ENCODE measurements at places on chromosomes 2 and 18.

GRCh38 chr18:49251451-49251850 is 209.0 kb downstream of the DYM start:
- H3K27me3 ChIP-seq = no peaks in the 10 kb centered on the region
- no peaks in the 10 kb centered on the region for H3K36me3 ChIP-seq
- no peaks in the 10 kb centered on the region for H3K4me1 ChIP-seq

DNA sequence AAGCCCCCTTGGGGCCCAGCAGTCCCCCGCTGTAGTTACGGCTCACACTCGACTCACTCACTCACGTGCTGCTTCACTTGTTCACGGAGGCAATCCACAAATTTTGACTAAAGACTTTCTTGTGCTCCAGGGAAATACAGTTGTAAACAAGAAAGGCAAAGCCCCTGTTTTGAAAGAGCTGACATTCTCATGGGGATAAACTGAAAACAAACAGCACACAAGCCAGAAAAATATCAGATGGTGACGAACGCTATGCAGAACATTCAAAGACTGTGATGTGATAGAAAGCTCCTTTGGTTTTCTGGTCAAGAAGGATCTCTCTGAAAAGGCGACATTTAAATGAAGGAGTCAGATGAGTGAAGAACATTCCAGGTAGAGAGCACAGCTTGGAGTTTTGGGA is 385.3 kb upstream of the SMIM21 start:
- H3K4me3 ChIP-seq = no peak overlapping the region
- no peaks in the 10 kb centered on the region for H3K36me3 ChIP-seq
- no peaks in the 10 kb centered on the region for H3K27me3 ChIP-seq
- DNase-seq = no peak
- H3K4me1 ChIP-seq = no peaks in the 10 kb centered on the region
- no peak overlapping the region for H3K27ac ChIP-seq

GRCh38 chr2:172182624-172183023 is 79.9 kb upstream of the DLX2 start:
- H3K36me3 ChIP-seq = no peaks in the 10 kb centered on the region
- H3K4me3 ChIP-seq = no peak overlapping the region
- peaks cover 7% of the 10 kb centered on the region for H3K4me1 ChIP-seq
- H3K27me3 ChIP-seq = no peaks in the 10 kb centered on the region

DNA sequence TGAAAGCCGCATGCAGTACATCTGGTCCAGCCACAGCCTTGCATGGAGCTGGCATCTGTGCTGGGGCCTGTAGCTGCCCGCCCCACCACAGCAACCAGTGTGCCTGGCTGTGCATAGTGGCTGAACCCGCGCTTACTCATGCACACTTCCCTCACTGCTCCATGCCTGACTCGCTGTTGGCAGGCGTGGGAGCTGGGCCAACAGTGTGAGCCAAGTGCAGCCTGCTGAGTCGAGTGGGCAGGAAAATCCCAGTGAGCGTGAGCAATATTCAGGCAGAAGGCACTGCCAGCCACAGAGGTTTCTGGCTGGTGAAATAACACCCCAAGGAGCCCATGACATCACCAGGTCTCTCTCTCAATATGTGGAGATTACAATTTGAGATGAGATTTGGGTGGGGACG is 1674.1 kb upstream of the TMEFF2 start:
- H3K27ac ChIP-seq = no peak overlapping the region
- no peaks in the 10 kb centered on the region for H3K27me3 ChIP-seq
- H3K4me1 ChIP-seq = no peaks in the 10 kb centered on the region
- DNase-seq = no peak

- H3K27ac ChIP-seq = no peak overlapping the region
- H3K4me3 ChIP-seq = no peak overlapping the region
- H3K27me3 ChIP-seq = no peaks in the 10 kb centered on the region
- no peaks in the 10 kb centered on the region for H3K4me1 ChIP-seq
- no peak for DNase-seq
Measured at GRCh38 chr2:29343830-29344229, 228.6 kb downstream of the CLIP4 start.

GRCh38 chr2:201114846-201115245 is 1.1 kb upstream of the CFLAR start:
- H3K4me1 ChIP-seq = peaks cover 10% of the 10 kb centered on the region
- no peak for DNase-seq
- H3K27ac ChIP-seq = no peak overlapping the region
- H3K27me3 ChIP-seq = no peaks in the 10 kb centered on the region
- H3K4me3 ChIP-seq = no peak overlapping the region
- no peaks in the 10 kb centered on the region for H3K36me3 ChIP-seq

Measured in testis (tissue), 5 donors.